ENCODE measurements at places on chromosomes 3 and 15.
A peak's percentile ranks its signal among the peaks of the same experiment; 100 is the strongest.

GRCh38 chr15:93895976-93896770 lies 335.2 kb upstream of the MCTP2 start:
- DNase-seq = no peak

DNA sequence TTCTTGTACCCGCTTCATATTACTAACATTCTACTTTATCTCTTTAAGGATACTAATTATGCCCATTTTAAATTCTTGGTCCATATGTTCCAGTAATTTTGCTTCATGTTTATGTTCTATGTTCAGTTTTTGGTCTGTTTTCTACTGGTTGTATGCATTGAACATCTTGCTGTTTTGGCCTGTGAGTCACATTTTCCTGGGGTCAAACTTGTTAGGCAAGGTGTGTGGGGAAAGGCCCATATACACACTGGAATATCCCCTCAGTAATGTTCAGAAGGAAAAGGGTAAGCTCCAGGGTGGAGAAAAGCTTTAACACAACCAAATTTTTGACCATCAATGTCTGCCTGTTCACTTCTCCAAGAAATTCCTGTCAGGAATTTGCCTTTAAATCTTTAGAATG lies 337.7 kb downstream of the SLC9A9 start:
- no peak for DNase-seq

DNA sequence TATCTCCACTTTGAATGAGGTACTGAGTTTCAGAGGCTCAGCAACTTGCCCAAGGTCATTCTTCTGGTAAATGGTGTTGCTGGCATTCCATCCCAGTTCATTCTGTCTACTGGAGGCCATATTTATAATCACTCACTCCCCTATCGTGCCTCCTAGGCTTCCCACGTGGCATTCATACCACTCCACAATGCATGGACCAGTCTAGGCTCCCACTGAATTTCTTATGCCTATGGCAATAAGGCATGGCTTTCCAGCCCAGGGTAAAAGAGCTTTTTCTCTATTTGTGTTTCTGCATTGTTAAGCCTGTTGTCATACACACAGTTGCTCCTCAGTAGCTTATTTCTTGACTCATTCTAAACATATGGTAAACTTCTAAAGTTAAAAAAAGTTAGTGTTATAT lies 19.9 kb downstream of the BBX start:
- no peak for DNase-seq

DNA sequence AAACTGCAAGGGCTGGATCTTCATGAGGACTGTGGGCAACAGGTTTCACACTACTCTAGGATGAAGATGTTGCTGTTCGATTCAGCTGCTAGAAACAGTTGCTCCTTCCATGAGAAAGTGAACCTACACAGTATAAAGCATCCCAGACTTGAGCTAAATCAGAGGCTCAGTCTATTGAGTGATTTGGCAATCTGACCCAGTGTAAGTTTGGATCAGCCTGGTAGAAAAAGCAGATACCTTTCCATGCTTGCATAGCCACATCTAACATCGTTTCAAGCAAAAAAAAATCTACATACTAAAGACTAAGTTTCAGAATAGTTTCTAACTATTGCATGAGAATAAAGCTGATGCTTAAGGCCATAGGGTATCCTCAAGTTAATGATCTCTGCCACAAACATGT lies 4.6 kb downstream of the UQCC5 start:
- no peak for DNase-seq

DNA sequence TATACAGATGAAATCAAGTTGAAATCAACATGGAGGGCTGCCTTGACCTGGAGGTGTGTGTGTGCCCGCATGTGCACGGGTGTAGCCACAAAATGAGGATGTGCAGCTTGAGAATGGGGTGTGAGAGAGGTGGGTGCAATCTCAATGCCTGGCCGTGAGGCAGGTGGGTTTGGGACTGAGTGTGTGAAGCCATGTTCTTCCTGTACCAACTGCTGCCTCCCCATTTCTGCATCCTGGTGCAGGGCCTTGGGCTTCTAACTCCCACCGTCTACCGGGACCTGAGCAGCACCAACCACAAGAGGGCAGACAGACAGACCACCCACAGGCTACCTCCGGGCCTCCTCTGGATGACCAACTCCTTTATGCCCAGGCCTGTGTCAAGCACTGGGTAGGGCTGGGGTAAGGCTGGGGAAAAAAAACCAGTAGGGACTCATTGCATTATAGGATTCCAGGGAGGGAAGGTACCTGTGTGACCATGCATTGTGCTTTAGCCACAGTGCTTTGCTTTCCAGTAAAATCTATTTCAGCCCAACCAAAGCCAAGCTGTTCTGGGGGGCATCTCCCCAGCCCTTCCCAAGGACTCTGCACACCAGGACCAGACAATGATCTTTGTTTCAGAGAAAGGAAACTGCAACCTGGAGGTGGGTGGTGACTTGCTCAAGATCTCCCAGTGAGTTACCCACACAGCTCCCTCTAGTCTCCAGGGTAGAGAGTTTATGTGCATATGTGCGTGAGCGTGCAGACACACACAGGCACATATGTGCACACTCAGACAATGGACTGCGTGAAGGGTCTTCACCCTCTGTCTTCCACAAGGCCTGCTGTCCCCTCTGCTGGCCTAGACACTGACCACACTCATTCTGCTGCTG lies 162.2 kb upstream of the TLE3 start:
- DNase-seq = no peak

GRCh38 chr3:12229146-12229851 lies 59.6 kb upstream of the PPARG start:
- DNase-seq = no peak

- no peak for DNase-seq
Measured at GRCh38 chr15:77554306-77555080, 78.2 kb downstream of the LINGO1 start.

GRCh38 chr3:34626699-34627098 lies 828.3 kb downstream of the PDCD6IP start:
- no peak for DNase-seq

DNA sequence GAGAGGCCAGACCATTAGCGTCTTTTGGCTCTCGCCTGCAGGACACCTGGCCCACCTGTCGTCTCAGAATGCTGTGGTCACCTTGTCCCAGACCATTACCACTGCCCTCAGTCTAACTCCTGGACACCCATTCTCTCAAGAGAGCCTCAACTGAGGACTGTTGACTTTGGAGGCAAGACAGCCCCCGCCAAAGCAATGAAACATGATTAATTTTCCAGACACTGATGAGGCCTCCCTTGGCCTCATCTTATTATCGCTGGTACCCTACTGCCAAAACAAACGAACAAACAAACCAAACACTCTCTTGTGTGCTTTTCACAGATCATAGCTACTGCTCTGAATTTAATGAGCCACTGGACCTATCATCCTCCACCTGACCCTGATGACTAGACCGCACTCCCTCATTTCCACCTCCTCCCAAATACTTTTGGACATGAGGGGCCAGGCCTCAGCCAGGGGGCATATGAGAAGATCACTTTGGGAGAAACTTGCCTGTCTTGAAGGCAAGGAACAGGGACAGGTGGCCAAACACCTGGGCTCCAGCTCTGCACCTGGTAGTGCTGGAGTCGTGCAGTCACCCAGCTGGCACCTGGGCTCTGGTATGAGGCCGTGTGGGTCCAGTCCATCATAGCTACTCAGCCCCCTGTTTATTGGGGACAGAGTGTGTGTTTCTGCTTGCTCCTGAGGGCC lies 27.6 kb downstream of the ALS2CL start:
- no peak for DNase-seq

- no peak for DNase-seq
Measured at GRCh38 chr15:85788771-85789495, 5.8 kb downstream of the KLHL25 start.

DNA sequence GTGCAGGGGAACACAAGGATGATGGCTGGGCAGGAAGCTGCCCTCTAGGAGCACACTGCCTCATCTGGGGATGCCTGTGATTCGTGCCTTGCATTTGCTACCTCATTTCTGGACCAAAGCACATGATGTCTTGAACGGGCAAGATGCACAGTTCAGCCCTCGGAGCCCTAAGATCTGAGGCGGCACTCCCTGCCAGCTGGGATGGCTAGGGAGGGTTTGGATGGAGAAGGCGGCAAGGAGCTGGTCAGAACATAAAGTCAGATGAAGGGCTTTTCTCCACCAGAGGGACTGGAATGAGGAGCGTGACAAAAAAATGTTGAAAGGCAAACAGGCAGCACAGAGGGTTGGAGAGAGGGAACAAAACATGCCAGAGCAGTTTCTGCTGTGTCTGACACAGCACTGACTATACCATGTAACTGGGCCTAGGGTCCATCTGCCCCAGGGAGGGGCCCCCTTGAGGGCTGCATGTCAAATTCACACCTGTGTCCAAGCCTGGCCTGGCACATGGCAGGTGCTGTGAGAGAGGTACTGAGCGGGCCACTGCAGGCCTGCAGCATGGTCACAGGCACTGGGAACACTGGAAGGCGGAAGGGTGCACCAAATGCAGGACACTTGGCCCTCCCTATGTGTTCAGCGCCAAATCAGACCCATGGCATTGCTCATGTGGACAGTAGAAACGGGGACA lies 21.7 kb downstream of the TMEM43 start:
- no peak for DNase-seq

- no peak for DNase-seq
Measured at GRCh38 chr3:127753898-127754410, 68.4 kb downstream of the MGLL start.

DNA sequence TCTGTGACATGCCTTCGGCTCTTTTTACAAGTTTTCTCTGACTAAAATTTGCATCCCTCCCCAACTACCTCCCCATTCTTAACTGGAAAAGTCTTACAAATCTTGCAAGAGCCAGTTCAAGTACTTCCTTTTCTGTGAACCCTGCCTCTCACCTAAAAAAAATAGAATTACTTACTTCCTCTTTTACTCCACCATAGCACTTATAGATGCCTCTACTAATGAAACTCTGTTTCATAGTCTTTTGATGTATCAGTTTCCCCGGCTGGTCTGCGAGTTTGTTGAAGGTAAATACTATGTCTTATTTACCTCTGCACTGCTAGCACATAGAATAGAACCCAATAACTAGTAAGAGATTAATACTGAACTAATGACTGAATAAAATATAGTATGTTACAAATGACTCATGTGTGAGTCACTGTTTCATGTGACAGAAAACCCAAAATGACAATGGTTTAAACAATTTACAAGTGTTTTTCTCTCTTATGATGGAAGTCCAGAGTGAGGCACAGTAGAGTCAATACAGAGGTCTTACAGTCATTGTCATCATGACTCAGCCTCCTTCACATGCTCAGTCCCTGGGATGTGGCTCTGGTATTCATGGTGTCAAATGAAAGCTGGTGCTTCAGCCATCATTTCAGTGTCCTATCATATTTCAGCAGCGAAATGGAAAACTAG lies 393.5 kb downstream of the RSL24D1 start:
- DNase-seq = no peak

- DNase-seq = no peak
Measured at GRCh38 chr3:187899246-187899645, 154.0 kb upstream of the BCL6 start.

GRCh38 chr3:44996556-44996969 lies 20.5 kb downstream of the EXOSC7 start:
- no peak for DNase-seq

DNA sequence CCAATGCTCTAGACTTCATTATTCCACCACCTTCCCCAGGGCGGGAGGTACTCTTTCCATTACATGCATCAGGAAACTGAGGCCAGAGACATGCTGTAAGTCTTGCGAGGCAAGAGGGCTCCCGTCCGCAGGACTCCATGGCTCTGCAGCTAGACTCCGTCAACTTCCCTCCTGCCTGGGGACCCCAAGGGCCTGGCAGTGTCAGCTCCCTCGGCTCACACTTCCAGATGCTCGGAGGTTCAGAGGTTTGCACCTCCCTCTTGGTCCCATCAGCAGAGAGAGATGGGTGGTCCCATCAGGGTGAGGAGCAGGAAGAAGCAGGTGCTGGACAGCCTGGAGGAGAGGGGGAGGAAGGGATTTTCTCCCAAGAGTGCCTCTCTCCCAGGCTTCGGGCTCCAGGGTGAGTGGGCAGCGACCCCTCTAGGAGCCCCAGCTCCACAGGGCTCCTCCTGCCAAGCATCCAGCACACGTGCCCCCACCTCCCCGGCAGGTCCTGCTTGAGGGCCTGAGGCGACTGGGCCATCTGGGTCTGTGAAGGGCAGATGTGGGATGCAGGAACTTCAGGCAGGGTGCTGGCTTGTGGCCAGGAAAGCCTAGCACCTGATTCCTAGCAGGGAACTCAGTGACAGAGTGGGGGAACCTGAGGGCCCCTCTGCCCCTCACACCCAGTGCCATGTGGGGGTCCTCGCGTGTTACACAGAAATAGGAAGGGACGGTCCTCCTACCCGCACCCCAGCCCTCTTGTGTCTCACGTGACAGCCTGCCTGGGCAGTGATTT lies 9.3 kb downstream of the PAK6 start:
- DNase-seq = no peak

DNA sequence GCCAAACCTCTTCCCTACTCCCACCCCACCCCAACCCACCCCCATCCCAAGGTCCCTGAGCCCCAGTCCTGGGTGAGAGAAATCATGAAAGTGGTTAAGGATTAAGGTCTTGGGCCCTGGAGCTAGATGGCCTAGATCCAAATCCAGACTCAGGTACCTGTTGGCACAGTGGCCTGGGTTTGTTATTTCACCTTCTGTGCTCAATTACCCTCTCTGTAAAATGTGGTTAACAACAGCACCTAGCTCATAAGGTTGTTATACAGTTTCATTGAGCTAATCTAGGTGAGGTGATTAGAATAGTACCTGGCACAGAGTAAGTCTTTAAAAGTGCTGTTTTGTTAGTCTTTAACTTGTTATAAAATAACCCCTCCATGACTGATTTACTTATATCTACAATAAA lies 6.4 kb upstream of the SNUPN start:
- no peak for DNase-seq

DNA sequence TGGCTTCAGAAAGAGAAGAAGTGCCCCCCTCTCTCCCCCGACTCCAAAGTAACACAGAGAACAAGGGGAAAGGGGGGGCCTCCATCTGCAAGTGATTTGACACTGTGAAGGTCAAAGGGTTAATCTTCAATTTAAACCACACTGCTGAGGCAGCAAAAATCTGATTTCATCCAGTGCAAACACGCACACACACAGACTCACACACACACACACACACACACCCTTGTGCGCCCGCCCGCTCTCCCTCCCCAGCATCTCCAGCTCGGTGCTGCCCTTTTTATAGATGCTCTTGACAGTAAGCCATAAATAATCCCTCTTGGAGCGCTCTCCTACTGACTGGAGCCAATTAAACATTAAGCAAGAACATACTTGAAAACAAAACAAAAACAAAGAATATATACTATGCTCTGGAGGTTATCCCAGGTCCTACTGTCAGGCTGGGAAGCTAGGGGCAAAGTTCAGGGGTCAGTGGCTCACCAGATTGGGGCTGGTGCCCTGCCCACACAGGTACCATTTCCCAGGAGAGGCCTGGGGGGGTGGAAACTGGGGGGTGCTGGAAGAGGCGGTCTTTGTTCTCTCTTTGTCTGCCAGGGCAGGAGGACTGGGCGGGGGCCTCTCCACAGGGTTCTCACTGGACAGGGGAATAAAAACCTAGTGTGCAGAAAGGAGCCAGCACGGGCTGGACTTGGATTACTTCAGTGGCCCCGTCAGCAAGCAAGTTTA lies 16.3 kb downstream of the BMF start:
- peak; percentile 81 for DNase-seq

DNA sequence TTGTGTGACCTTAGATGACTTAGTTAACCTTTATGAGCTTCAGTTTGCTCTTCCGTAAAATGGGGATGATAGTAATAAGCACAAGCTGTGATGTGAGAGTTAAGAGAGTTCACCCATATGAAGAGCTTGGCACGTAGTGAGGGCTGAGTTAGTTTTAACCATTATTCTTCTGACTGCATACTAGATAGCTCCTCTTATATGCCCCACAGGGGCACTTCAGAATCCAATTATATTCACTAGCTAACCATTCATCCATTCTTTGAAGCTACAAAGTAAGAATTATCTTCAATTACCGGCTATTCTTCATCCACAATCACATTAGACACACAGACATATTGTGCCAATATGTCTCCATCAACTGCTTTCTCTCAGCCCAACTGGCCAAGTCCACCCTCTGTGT lies 159.0 kb upstream of the STT3B start:
- DNase-seq = no peak

Measured in GM03348 (cell line).